ENCODE measurements at places on chromosomes 13 and 19.

DNA sequence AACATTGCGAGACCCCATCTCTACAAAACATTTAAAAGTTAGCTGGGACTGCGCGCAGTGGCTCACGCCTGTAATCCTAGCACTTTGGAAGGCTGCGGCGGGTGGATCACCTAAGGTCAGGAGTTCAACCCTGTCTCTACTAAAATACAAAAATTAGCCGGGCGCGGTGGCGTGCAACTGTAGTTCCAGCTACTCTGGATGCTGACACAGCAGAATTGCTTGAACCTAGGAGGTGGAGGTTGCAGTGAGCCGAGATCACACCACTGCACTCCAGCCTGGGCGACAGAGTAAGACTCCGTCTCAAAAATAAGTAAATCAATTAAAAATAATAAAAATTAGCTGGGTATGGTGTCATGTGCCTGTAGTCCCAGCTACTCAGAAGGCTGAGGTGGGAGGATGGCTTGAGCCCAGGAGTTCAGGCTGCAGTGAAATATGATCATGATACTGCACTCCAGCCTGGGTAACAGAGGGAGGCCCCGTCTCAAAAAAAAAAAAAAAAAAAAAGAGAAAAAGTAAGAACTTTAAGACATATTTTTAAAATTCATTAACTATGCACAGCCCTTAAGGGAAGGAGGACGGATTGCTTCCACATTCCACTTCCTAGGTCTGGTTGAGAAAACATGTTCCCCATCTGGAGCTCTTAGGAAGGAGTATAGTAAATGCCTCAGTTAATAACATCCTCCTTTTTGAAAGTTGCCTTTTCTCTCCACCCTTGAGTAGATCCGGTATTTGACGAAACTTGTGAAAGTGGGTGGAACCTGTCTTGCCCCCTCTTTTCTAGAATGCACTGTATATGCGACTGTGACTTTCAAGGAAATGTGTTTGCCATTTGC is 26.1 kb downstream of the EXOC3L2 start:
- no peak for DNase-seq

GRCh38 chr13:34734932-34735331 is 207.1 kb upstream of the NBEA start:
- DNase-seq, result no peak

DNA sequence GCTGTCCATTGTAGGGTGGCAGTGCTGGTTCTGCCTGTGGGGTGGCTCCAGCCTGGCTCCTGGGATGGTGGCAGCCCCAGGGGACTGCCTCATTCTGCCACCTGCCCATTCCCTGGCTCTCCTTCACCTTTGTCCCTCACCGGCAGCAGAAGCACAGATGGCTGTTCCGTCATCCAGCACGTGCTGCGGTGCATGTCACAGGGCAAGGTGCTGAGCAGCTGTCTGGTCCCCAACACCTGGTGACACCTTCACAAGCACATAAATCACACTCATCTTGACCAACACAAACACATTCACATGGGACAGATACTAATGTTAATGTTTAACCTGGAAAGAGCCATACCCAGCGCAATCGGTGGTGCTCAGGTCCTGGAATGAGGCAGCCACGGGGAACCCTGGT is 126.8 kb downstream of the UQCRFS1 start:
- DNase-seq, result no peak

DNA sequence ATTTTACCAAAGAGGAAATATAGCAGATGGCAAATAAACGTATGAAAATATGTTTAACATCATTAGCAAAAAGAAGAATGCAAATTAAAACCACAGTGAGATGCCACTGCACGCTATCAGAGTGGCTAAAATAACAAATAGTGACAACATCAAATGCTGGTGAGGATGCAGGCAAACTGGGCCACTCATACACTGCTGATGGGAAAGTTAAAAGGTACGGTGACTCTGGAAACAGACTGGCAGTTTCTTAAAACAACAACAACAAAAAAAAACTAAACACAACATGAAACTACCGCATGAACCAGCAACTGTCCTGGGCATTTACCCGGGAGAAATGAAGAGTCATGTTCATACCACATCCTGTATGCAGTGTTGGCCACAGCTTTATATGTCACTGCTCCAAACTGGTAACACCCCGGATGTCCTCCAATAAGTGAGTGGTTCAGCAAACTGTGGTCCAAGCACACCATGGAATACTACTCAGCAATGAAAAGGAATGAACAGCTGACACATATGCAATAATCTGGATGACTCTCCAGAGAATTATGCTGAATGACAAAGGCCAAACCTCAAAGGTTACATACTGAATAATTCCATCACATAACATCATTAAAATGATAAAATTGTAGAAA is 22.3 kb downstream of the EPS15L1 start:
- DNase-seq, result peak; percentile 69

DNA sequence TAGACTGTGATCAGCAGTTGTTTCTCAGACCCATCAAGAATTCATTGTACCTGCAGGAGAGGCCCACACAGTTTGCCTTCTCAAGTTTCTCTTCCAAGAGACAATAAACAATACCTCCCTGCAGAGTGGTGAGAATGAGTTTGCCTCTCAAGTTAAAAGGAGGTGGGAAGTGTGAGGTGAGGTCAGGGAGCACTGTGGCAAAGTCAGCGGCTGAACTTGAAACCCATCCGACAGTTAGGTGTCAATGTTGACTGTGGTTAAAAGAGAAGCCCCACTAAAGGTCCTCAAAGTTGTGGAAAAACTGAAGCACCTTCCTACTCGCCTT is 72.9 kb upstream of the TSC22D1 start:
- no peak for DNase-seq

- DNase-seq, result no peak
Observed at GRCh38 chr19:11152318-11153062, 3.1 kb downstream of the SPC24 start.

DNA sequence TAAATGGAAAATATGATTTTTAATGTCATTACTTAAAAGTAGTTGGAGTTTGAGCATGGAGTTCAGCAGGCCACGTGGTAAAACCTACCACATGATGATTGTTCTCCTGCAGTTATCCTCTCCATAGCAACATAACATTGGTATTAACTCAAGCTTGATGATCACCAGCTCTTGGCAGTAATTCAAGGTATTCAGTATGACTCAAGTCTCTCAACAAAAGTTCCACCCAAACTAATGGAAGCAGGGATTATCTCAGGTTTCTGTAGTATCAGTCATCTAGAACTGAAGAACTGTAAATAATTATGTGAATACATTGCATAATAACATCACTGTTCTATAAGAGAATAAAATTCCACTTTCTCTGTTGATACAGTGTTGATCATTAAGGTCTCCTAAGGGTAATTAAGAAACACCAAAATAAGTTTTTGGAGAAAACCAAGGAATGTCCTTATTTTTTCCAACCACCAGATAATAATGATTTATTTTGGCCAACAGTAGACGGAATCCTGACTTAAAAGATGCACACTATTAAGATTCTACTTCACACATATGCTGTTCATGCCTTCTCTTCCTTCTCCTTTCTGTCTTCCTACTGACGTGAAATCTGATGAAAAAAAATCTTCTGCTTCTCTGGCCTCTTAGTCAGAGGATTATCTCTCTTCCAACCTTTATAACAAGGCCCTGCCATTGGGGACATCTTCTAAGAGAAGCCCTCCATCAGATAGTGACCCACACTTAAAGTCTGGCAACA is 1092.3 kb downstream of the EFNB2 start:
- no peak for DNase-seq

GRCh38 chr19:11209839-11210655 is 12.7 kb upstream of the KANK2 start:
- DNase-seq, result no peak

- no peak for DNase-seq
Observed at GRCh38 chr13:79384022-79384610, 21.9 kb downstream of the RBM26 start.

DNA sequence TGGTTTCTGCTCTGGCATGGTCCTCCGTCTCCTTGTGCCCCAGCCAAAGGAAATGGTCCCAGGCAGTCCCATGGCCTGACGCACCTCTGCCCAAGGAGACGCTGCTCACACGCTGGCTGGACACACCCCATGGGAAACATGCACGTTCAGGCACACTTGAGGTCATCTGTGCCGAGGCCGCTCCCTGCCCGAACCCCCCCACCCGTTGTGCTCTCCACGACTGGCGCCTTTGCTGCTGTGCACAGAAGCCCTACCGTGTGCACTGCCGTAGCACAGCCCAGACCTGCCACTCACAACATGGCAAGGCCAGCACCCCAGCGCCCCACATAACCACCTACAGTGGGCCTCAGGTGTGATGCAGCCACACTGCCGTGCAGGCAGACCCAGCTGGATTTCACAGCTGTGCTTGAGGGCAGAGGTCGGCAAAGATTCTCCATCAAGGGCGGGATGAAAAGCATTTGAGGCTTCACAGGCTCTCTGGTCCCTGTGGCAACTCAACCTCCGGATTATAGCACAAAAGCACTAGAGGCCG is 65.7 kb downstream of the SPACA7 start:
- DNase-seq, result no peak

DNA sequence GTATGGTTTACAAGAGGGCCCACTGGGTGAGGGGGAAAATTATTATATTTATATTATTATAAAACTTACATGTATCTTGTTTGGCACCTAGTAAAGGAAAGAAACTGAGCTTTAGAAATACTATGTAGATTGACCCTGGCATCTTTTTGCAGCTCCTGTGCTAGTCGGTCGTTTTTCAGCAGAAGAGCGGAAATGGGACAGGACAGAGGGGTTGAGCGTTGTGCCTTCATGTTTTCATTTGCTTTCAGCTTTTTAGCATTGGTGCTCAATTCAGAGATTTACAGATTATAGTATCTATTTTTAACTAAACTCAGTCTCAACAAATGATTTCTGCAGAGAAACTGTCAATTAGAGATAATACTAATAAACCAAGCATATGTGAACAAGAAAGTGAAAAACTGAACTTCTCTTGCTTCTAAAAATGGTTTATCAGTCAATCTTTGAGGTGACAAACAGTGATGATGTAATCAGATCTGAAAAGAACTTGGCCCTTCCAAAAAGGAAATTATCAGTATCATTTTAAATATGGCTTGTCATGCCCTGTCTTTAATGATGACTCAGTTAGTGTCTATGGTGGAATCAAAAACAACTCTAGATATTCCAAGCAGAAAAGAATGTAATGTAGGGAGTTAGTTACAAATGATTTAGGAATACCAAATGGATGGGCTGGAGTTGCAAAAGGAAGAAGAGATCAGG is 56.9 kb upstream of the KCTD4 start:
- DNase-seq, result peak; percentile 6

DNA sequence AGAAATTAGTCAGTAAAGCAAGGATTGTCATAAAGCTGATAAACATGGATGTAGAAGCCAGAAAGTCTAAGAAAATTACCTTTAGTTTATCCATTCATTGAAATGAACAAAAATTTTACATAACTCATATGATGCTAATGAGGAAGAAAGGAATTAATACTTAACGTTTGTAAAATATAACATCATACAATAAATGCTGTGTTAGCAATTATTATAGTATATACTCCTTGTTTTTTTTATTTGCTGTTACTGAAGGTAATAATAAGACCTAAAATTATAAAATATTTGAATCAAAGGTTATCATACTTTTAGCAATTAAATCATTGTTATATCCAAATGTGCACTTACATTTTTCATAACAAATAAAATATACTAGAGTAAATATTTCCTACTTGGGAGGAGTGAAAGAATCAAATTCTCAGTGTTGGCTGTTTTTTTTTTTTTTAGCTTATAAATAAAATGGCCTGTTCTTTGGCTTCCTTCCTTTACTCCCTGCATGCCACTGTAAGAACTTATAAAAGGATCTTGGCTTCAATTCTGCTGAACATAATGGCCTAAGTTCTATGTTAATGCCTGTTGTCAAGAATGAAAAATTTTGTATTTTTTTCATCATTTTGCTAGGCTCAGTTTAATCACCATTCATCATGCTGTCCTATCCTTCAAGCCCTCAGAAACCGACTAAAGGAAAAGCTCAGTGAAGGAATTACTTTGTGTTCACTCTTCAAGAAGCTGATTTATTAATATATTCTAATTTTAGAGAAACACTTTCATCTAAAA is 167.4 kb upstream of the SLITRK1 start:
- no peak for DNase-seq

- no peak for DNase-seq
Observed at GRCh38 chr13:59423708-59424340, 739.9 kb downstream of the DIAPH3 start.

- DNase-seq, result no peak
Observed at GRCh38 chr19:53432088-53432661, 391 bp downstream of the ZNF761 start.

DNA sequence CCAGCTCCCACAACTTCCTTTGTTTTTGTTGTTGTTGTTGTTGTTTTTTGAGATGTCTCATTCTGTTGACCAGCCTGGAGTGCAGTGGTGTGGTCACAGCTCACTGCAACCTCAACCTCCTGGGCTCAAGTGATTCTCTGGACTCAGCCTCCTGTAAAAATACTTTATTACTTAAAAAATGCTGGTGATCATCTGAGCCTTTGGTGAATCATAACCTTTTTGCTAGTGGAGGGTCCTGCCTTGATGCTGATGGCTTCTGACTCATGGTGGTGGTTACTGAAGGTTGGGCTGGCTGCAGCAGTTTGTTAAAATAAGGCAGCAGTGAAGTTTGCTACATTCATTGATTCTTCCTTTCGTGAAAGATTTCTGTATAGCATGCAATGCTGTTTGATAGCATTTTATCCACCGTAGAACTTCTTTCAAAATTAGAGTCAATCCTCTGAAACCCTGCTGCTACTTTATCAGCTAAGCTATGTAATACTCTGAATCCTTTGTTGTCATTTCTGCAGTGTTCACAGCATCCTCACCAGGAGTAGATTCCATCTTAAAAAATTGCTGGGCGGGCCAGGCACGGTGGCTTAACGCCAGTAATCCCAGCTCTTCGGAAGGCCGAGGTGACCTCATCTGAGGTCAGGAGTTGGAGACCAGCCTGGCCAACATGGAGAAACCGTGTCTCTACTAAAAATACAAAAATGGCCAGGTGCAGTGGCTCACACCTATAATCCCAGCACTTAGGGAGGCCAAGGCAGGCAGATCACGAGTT is 18.0 kb downstream of the ARHGAP35 start:
- no peak for DNase-seq

DNA sequence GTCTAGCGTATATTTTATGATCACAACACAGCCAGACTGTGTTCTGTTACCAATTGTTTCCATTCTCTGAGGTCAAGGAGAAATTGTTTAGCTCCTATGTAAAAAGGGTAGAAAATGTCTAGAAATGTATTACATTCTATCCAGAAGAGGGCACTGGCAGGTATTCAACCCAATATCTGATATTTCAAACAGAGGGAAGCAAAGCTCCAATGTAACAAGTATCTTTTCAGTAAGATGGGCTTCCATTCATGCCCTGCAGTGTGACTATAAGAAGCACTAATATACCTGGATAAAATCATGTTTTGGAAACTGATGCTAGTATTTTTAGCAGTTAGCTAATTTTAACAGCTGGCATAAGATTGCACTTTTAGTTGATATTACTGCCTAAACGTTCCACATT is 312.7 kb downstream of the FGF14 start:
- no peak for DNase-seq

- DNase-seq, result no peak
Observed at GRCh38 chr19:7699417-7700401, 2.2 kb downstream of the FCER2 start.

- no peak for DNase-seq
Observed at GRCh38 chr13:107808389-107808788, 406.9 kb downstream of the LIG4 start.

Measured in CD4-positive, alpha-beta T cell treated with Interleukin-17A for 1 hour (primary cell).